ENCODE measurements at places on chromosomes 1 and 21.

DNA sequence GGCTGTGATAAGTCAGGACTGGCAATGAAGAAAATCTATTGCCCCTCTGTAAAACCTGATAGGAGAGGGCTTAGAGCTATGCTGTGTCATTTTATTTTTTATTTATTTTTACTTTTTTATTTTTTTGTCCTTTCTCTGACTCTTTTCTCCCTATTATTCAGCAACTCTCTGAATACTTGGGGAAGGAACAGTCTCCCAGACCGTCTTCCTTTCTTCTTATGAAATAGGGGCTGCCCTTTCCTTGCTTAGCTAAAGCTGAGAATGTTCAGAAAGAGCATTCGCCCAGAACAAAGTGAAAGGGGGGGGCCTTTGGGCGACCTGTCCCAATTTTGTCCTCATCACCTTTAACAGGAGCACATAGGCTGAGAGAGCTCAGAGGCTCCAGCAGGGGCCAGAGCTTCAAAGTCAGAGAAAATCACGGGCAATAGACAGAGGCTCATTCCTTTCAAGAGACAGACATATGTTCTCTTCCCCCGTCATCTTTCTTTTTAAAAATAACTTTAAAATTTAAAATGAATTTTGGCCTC is 80.9 kb downstream of the RNF220 start:
- ATAC-seq, result no peak

- no peak for ATAC-seq
Observed at GRCh38 chr1:51313961-51314777, 16.2 kb downstream of the TTC39A start.

DNA sequence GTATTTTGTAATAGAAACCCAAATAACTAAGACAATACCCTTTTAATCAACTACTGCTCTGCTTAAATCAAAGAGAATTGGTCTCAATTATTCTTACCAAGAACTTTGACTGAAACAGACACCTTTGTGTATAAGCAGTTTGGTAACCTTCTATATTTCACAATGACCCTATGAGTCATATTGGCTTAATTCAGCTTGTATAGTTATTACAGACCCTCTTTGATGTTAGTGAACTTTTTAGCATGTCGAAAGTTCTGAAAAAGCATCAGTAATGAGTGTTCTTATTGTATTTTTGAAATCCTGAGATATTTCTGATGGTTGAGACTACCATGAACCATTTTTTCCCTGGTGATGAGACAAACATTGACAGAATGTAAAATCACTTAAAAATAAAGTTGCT is 43.3 kb upstream of the RABGAP1L start:
- no peak for ATAC-seq

GRCh38 chr1:6083801-6084446 is 38.2 kb downstream of the KCNAB2 start:
- ATAC-seq, result no peak

DNA sequence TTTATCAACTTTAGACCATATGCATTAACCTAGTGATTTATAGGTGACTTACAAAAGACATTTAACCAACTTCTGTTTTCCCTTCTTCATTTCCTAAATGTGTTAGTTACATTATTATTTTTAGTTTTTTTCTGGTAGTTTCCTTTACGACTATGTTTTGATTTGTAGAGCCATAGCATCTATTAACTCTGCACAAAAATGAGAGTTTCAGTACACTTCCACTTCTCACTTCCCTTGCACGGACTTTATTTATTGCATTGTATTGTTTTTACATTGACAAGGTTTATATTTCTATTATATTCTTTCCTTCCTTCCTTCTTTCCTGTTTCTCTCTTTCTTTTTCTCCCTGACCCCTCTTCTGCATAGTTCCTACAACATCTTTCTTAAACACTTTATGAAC is 14.7 kb downstream of the PKN2 start:
- no peak for ATAC-seq

DNA sequence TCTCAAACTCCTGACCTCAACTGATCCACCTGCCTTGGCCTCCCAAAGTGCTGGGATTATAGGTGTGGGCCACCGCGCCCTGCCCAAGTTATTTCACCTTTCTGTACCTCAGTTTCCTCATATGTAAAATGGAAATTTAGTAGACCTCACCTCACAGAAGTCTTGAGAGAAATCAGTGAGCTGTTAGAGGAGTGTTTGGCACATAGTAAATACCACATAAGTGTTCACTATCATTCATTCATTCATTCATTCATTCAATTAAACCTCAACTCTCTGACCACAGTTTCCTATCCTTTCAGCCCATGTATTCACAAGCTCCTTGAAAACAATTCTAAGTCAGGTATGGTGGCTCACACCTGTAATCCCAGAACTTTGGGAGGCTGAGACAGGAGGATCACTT is 3.8 kb upstream of the FGR start:
- no peak for ATAC-seq

- ATAC-seq, result no peak
Observed at GRCh38 chr1:167227934-167228378, 7.3 kb downstream of the POU2F1 start.

GRCh38 chr1:86423473-86423872 is 498 bp upstream of the CLCA2 start:
- ATAC-seq, result no peak

DNA sequence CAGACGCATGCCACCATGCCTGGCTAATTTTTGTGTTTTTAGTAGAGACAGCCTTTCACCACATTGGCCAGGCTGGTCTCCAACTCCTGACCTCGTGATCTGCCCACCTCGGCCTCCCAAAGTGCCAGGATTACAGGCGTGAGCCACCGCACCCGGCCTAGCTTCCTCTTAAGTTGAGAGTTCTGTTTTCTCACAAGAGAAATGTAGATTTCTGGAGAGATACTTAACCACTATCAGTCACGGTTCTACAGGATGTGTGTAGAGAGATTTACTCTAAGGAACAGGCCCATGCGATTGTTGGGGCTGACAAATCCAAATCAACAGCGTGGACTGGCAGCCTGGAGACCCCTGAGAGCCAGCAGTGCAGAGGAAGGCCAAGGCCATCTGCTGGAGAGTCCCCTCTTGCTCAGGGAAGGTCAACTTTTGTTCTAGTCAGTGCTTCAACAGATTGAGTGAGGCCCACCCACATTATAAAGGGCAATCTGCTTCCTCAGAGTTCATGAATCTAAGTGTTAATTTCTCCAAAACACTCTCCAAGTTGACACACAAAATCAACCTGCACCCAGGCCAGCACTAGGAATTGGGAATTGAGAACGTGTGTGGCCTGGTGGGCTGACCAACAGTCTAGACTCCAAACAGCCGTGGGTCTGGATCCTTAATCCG is 38.7 kb downstream of the CHAF1B start:
- ATAC-seq, result no peak

DNA sequence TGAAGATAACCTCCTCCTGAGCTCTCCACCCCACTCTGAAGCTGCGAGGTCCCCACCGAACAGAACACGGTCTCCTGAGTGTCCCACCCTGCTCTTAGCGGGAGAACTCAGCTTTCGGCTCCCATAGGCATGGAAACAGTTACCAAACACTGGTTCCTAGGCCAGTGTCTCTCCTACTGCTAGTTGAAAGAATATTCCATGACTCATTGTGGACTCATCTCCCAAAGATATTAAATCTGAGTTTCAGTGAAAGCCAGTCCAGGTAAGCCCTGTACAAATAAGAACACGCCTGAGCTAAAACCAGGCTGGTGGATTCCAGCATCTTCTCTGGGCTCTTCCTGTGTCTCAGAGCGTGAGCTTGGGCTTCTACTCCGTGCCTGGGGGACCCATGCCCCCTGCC is 107.5 kb upstream of the CLDN14 start:
- no peak for ATAC-seq

- no peak for ATAC-seq
Observed at GRCh38 chr1:24319312-24319863, at the start of gene GRHL3. GRHL3 (plus strand) TSS chr1:24319357; CDS start chr1:24319552, 195 bp downstream.

- ATAC-seq, result no peak
Observed at GRCh38 chr1:63127376-63127775, 195.0 kb upstream of the FOXD3 start.

- ATAC-seq, result no peak
Observed at GRCh38 chr1:231512147-231512698, 16.2 kb upstream of the TSNAX start.

DNA sequence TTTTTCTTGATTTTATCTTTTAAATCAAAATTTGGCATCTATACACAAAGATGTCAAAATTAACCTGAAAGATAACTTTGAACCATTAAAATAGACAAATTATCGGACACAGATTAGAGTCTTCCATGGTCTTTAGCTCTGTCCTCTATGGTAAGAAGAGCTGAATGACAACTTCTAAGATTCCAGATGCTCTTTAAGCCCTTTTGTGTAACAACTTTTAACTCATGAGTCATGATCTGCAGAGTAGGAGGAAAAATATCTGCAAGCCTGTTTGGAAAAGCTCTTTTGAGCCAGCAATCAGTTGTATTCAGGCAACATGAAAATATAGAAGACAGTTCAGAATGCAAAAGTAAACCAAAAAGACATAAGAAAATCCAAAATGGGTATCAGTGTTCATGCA is 37.8 kb downstream of the TTC13 start:
- no peak for ATAC-seq

- no peak for ATAC-seq
Observed at GRCh38 chr1:15937706-15938168, 38.2 kb downstream of the ZBTB17 start.

- peak; percentile 56 for ATAC-seq
Observed at GRCh38 chr1:211738691-211739301, 63.4 kb upstream of the NEK2 start.

GRCh38 chr1:6183520-6183989 is 3.4 kb upstream of the CHD5 start:
- peak; percentile 12 for ATAC-seq

GRCh38 chr21:25323356-25323949 is 283.8 kb downstream of the MRPL39 start:
- no peak for ATAC-seq

DNA sequence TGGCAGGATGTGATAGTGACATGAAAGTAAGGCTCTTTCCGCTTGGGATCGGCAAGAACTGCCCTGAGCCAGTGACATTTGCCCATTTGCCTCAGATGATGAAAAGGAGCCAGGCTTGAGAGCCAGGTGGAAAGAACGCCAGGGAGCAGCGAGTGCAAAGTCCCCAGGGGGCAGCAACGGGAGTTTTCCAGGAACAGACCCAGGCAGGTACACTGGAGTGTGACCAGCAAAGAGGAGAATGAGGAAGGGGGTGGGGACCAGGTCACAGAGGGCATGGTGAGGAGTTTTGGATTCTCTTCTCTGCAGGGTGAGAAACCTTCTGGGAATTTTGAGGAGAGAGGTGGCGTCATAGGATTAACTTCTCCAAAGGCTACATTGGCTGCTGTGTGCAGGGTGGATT is 10.8 kb upstream of the ETS2 start:
- no peak for ATAC-seq
